Gastrocnemius medialis (tissue), 4 donors: ENCODE measurements at places on chromosomes 7 and 10. TPM values are rescaled to one million over a fixed set of nuclear protein-coding genes. Genes with fewer than 3 reads are reported as not detected.
A peak's percentile ranks its signal among the peaks of the same experiment; 100 is the strongest.

GRCh38 chr10:94062611-94063010 is 68.9 kb downstream of the PLCE1 start:
- H3K27me3 ChIP-seq: no peaks in the 10 kb centered on the region
- no peaks in the 10 kb centered on the region for H3K4me1 ChIP-seq
- no peak overlapping the region for H3K4me3 ChIP-seq
- no peaks in the 10 kb centered on the region for H3K36me3 ChIP-seq
- DNase-seq: no peak
- H3K27ac ChIP-seq: no peak overlapping the region

DNA sequence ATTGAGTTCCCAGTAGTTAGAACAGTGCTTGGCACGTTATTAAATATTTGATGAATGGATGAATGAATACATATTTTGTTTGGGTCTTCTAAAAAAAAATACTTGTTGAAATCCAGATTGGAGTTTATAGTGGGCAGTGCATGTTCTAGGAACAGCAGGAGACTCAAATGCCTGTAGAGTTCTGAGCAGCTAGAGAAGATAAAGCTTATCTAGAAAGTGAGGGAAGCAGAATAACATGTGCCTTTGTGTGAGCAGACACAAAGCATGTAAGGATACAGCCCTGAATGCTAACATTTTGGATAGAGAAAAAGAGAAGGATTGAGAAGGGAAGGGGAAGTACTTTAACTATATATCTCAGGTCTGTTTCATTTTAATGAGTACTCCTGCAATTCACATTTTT is 71.9 kb downstream of the SRI start:
- H3K4me3 ChIP-seq: no peak overlapping the region
- H3K27me3 ChIP-seq: no peaks in the 10 kb centered on the region
- H3K27ac ChIP-seq: no peak overlapping the region
- no peaks in the 10 kb centered on the region for H3K4me1 ChIP-seq

- DNase-seq: no peak
- H3K4me1 ChIP-seq: peaks cover 22% of the 10 kb centered on the region
- no peaks in the 10 kb centered on the region for H3K27me3 ChIP-seq
- H3K27ac ChIP-seq: peak overlapping the region; percentile 82
- H3K36me3 ChIP-seq: no peaks in the 10 kb centered on the region
- peak overlapping the region; percentile 83 for H3K4me3 ChIP-seq
These were observed 664 bp upstream of the C10orf88 start for GRCh38 chr10:122954731-122955050.

GRCh38 chr7:95871075-95871848 is 98.9 kb downstream of the DYNC1I1 start:
- no peak overlapping the region for H3K27ac ChIP-seq
- no peak for DNase-seq
- no peak overlapping the region for H3K4me3 ChIP-seq
- no peaks in the 10 kb centered on the region for H3K27me3 ChIP-seq

- no peak for DNase-seq
- no peaks in the 10 kb centered on the region for H3K36me3 ChIP-seq
- H3K27me3 ChIP-seq: no peaks in the 10 kb centered on the region
- no peak overlapping the region for H3K27ac ChIP-seq
- peak overlapping the region; percentile 9 for H3K4me3 ChIP-seq
These were observed 103.1 kb upstream of the PARD3 start for GRCh38 chr10:34918060-34918775.

DNA sequence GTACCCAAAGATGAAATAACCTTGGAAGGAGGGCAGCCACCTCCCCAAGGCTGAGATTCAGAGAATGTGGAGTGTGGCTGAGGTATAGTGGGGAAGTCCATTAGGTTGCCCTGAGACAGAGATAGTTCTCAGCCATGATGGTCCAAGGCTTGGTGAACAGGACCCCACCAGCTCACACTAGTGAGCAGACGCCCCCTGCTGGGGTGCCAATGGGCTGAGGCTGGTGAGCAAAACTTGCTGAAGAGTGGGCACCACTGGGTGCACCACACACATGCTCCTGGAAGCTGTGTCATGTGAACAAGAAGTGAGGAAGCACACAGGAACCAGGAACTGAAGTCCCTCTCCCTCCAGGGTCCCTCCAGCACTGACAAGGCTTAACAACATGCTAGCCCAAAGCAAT is 8.9 kb downstream of the FBXL13 start:
- no peaks in the 10 kb centered on the region for H3K36me3 ChIP-seq
- H3K4me3 ChIP-seq: no peak overlapping the region
- DNase-seq: no peak
- H3K4me1 ChIP-seq: no peaks in the 10 kb centered on the region
- H3K27me3 ChIP-seq: no peaks in the 10 kb centered on the region
- H3K27ac ChIP-seq: no peak overlapping the region

GRCh38 chr7:91137788-91138368 is 126.4 kb upstream of the FZD1 start:
- H3K27me3 ChIP-seq: no peaks in the 10 kb centered on the region
- no peak overlapping the region for H3K27ac ChIP-seq
- H3K4me1 ChIP-seq: no peaks in the 10 kb centered on the region
- no peaks in the 10 kb centered on the region for H3K36me3 ChIP-seq

GRCh38 chr7:105872491-105872890 is 3.9 kb downstream of the ATXN7L1 start:
- H3K4me1 ChIP-seq: peaks cover 10% of the 10 kb centered on the region
- H3K27me3 ChIP-seq: no peaks in the 10 kb centered on the region
- H3K27ac ChIP-seq: no peak overlapping the region
- H3K4me3 ChIP-seq: no peak overlapping the region
- H3K36me3 ChIP-seq: no peaks in the 10 kb centered on the region

- H3K27me3 ChIP-seq: no peaks in the 10 kb centered on the region
- no peaks in the 10 kb centered on the region for H3K36me3 ChIP-seq
- peak overlapping the region; percentile 3 for H3K27ac ChIP-seq
- peaks cover 17% of the 10 kb centered on the region for H3K4me1 ChIP-seq
- H3K4me3 ChIP-seq: no peak overlapping the region
- peak; percentile 40 for DNase-seq
These were observed 11.8 kb upstream of the PDCD4 start for GRCh38 chr10:110859973-110860376.

DNA sequence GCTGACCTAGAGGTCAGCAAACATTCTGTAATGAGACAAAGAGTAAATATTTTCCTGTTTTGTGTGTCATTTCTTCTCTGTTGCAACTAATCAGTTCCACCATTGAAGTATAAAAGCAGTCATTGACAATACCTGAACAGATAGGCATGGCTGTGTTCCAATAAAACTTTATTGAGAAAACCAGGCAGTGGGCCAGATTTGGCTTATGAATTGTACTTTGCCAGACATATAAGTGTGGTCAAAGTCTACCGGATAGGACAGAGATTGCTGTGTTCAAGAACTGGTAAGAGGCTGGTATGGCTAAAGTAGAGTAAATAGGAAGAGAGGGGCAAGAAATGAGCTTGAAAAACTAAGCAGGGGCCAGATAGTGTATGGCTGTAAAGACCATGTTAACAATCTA is 38.3 kb upstream of the TAC1 start:
- no peak for DNase-seq
- no peak overlapping the region for H3K4me3 ChIP-seq
- no peaks in the 10 kb centered on the region for H3K27me3 ChIP-seq
- no peak overlapping the region for H3K27ac ChIP-seq
- H3K4me1 ChIP-seq: no peaks in the 10 kb centered on the region
- no peaks in the 10 kb centered on the region for H3K36me3 ChIP-seq

DNA sequence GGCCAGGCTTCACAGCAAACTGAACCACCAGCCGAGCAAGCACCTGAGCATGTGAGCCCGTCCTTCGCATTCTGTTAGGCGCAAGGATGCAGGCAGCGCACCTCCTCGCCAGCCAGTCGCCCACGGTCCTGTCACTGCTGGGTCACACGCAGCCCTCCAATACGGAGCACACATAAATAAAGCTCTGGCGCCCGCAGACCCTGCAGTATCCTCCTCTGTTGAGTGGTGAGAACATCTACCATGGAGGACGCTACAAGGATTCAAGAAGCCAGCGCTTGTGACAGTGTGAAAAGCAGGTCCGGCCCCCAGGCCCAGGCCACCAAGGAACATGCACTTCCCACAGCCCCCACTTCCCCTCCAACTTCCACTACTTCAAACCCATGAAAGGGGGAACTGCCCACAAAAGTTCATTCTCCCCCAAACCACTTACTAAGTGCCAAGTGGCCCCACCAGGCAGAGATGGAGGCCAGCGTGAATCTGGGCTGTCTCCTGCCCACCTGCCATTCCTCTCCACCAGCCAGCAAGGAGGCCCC is 34.8 kb downstream of the VOPP1 start:
- no peak overlapping the region for H3K27ac ChIP-seq
- DNase-seq: no peak
- no peak overlapping the region for H3K4me3 ChIP-seq
- no peaks in the 10 kb centered on the region for H3K36me3 ChIP-seq
- peaks cover 55% of the 10 kb centered on the region for H3K4me1 ChIP-seq
- no peaks in the 10 kb centered on the region for H3K27me3 ChIP-seq

Gene ANKRD16
- 1.4 TPM for total RNA-seq

Gene KCNIP2
- 0.39 TPM for total RNA-seq

Gene SUN3
- not detected for total RNA-seq

Gene SLC13A1
- total RNA-seq: not detected

Gene CALD1
- total RNA-seq: 37.3 TPM

Gene FAM25A
- not detected for total RNA-seq

Gene CPVL
- total RNA-seq: 5.8 TPM
